ENCODE measurements at places on chromosomes 2 and 18.

DNA sequence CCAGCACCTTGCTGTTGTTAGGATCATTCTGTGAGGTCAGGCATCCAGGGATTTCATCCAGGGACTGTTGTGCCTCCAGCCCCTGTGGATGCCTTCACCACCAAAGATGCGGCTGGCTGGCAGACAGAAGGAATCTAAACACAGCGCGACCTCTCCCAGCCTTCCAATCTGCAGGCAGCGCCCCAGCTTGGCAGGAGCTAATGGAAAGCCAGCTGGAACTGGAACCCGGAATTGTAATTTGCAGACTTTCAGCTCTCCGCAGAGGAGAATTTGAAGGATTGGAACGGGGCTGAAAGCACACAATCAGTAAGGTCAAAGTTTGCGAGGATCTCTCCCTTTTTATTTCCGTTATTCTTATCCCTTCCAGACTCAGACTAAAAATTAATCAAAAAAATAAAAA is 127.8 kb downstream of the TRIB2 start:
- no peak for DNase-seq

DNA sequence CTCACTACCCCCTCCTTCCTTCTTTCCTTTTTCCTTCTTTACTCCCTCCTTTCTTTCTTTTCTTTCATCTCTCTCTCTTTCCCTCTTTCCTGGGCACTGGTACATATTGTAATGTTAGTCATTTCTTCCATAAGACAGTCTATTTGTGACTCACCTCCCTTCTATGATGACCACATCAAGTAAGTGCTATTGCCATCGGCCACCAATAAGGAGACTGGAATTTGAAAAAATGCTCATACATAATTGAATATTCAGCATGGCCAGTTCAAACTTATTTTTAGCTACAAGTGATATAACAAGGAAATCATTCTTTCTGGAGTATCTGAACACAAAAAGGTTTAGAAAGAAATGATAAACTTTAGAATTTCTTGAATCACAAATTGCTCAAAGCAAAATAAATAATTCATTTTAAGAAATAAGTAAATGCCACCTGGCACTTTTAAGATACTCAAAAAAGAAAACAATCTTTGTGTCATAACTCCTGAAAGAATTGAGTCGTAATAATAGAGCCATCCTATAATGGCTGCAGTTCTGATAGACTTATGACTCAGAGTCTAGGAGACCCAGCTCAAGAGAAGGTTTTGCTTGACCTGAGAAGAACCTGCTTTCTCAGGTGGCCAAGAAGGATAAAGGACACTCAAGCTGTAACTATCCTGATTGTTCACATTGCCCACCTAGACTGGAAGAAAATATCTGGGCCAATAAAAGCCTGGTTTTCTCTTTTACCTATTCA is 51.6 kb upstream of the CCBE1 start:
- no peak for DNase-seq

DNA sequence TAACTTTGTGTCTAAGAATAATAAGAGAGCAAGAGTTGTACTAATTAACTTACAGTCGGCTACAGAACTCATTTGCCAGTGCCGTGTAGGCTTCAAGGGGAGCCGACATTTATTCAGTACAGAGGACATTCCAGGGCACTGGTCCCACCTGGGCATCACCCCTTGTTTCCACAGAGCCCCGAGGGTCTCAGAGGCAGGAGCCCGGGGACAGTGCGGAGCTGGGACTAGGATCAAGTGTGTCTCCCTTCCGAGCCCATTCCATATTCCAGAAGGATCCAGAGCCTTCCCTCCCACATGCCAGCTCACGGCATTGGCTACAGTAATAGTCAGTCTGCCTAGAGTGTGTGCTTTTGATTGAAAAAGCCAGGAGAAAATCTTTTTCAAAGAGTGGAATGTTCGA is 71.5 kb upstream of the CTDP1 start:
- no peak for DNase-seq

- DNase-seq: no peak
These were observed 5.1 kb downstream of the NEUROD1 start for GRCh38 chr2:181675254-181675653.

DNA sequence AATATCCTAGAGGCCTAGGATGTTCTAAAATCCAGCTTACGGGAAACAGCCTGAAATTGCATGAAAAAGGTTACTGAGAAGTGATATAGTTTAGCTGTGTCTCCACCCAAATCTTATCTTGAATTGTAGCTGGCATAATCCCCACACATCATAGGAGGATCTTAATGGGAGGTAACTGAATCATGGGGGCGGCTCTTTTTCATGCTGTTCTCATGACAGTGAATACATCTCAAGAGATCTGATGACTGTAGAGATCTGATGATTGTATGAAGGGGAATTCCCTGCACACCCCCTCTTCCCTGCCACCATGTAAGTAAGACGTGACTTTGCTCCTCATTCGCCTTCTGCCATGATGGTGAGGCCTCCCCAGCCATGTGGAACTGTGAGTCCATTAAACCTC is 385.6 kb upstream of the ID2 start:
- DNase-seq: no peak

- DNase-seq: no peak
These were observed 1.9 kb downstream of the SP5 start for GRCh38 chr2:170716851-170717598.

DNA sequence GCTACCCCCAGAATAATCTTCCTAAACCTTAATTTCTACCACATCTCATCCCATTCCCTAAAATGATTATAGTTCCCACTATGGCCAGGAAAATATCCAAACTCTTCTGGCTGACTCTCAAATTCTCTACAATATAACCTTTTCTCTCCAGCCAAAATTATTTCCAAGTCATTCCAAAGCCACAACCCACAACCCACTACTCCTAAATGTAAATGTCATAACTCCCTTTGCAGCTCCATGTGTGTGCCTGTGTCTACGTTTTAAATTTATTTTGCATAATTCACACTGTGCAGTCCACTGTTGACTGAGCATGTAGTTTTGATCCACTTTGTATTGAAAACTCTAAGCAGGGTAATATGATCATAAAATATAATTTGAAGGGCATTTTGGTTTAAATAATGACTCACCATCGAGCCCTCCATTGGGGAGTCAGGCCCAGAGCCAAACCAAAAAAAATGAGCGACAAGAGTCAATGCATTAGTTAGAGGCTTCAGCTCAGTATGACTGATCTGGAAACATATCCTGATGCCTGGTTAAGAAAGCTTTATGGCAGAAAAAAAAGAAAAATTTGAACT is 171.0 kb downstream of the AFF3 start:
- DNase-seq: no peak

GRCh38 chr2:24111407-24111901 is 11.7 kb downstream of the PFN4 start:
- no peak for DNase-seq

Data from omental fat pad (tissue), 4 donors.